ENCODE measurements at places on chromosomes 16 and 17. TPM values are rescaled to one million over a fixed set of nuclear protein-coding genes. Genes with fewer than 3 reads are reported as not detected.

COQ9 gene
- total RNA-seq: 230 TPM

FBXL19 gene
- total RNA-seq: 4.1 TPM

RND2 gene
- total RNA-seq: 0.53 TPM

NLRC3 gene
- 2.5 TPM for total RNA-seq

MT1H gene
- not detected for total RNA-seq

C16orf92 gene
- total RNA-seq: not detected

NOD2 gene
- 0.33 TPM for total RNA-seq

MFSD6L gene
- not detected for total RNA-seq

KRTAP9-8 gene
- not detected for total RNA-seq

GRCh38 chr16:10658943-10659342 lies 35.8 kb downstream of the TEKT5 start:
- no peaks in the 10 kb centered on the region for H3K36me3 ChIP-seq
- peaks cover 3% of the 10 kb centered on the region for H3K4me1 ChIP-seq
- no peak for DNase-seq
- H3K27me3 ChIP-seq: no peaks in the 10 kb centered on the region
- no peak overlapping the region for H3K27ac ChIP-seq

DNA sequence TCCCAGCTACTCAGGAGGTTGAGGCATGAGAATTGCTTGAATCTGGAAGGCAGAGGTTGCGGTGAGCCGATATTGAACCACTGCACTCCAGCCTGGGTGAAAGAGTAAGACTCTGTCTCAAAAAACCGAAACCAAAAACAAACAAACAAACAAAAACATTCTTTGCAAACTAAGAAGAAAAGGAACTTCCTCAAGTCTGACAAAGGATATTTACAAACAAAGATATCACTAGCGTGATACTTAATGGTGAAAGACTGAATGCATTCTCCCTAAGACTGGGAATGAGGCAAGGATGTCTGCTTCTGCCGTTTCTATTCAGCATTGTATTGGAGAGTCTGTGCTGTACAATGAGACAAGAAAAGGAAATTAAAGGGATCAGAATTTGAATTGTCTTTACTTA lies 10.5 kb upstream of the MPO start:
- H3K27me3 ChIP-seq: peaks cover 36% of the 10 kb centered on the region
- H3K4me1 ChIP-seq: no peaks in the 10 kb centered on the region
- DNase-seq: no peak
- H3K36me3 ChIP-seq: no peaks in the 10 kb centered on the region

DNA sequence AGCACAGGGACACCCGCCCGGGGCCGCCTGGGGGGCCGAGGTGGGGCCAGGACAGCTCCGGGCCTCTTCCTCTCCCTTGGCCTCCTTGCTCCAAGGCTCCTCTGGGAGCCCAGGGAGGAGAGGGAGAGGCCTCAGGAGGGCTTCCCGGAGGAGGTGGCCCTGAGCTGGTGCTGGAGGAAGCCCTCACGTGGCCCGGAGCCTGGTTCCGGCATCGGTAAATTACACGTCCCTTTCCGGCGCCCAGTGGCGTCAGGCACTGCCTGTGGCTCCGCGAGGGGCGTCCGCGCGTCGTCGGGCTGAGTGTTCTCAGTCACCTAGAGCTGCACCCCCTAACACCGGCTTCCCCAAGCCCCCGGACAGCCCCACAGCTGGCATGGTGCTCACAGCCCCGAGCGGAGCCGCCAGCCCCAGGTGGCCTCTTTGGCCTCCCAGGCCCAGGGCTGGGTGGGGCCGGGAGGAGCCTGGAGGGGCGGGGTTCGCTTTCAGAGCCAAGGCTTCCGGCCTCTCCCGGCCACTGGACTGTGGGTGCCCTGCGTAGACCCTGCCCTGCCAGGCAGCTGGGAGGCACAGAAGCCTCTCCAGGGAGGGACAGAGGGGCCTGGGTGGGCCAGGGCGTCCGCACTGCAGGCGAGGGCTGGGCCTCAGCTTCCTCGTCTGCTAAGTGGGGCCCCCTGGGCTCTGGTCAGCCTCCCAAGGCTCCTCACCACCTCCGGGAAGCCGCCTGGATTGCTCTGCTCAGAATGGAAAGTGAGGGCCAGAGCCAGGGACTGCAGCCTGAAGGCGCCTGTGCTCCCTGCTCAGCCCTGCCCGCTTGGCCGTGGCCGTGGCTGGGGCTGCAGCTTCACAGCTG lies 27.9 kb upstream of the SSTR5 start:
- no peaks in the 10 kb centered on the region for H3K36me3 ChIP-seq
- no peak for DNase-seq
- peaks cover 56% of the 10 kb centered on the region for H3K27me3 ChIP-seq
- peaks cover 10% of the 10 kb centered on the region for H3K4me1 ChIP-seq

- H3K4me1 ChIP-seq: no peaks in the 10 kb centered on the region
- H3K27me3 ChIP-seq: no peaks in the 10 kb centered on the region
- H3K4me3 ChIP-seq: no peak overlapping the region
- no peak for DNase-seq
These were observed 25.8 kb upstream of the GINS3 start for GRCh38 chr16:58366247-58367031.

- H3K27ac ChIP-seq: peak overlapping the region; percentile 87
- H3K36me3 ChIP-seq: no peaks in the 10 kb centered on the region
- DNase-seq: no peak
- H3K4me3 ChIP-seq: peak overlapping the region; percentile 89
- H3K4me1 ChIP-seq: peaks cover 22% of the 10 kb centered on the region
These were observed 968 bp downstream of the CEP112 start for GRCh38 chr17:66190738-66191592.

- H3K27me3 ChIP-seq: no peaks in the 10 kb centered on the region
- H3K27ac ChIP-seq: no peak overlapping the region
These were observed 51.4 kb downstream of the USP10 start for GRCh38 chr16:84751241-84751640.

GRCh38 chr16:11094075-11094856 lies 149.9 kb downstream of the CLEC16A start:
- no peak for DNase-seq
- no peaks in the 10 kb centered on the region for H3K27me3 ChIP-seq
- H3K27ac ChIP-seq: no peak overlapping the region
- no peaks in the 10 kb centered on the region for H3K4me1 ChIP-seq

GRCh38 chr16:64090327-64090726 lies 1031.5 kb downstream of the CDH11 start:
- H3K4me3 ChIP-seq: no peak overlapping the region
- no peak overlapping the region for H3K27ac ChIP-seq

DNA sequence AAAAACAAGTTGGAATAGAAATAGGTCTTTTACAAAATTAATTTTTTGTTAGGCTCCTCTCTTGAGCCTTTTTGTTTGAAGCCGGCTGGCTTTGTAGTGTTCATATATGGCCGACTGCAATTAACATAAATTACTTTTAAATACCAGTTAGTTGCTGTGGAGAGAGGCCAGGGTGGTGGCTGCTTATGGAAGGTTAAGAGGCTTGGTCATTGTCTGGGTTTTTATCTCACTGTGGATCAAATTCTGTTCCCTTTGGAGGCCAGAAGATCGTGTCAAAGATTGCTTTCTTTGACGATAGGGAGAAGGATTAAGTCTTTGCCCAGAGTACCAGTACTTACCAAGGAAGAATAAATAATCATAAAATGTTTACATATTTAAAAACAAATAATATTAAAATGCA lies 39.9 kb downstream of the MSI2 start:
- H3K27ac ChIP-seq: peak overlapping the region; percentile 60
- no peak overlapping the region for H3K4me3 ChIP-seq
- peaks cover 4% of the 10 kb centered on the region for H3K4me1 ChIP-seq
- DNase-seq: no peak

GRCh38 chr17:42989141-42989540 lies 8.8 kb downstream of the RUNDC1 start:
- no peaks in the 10 kb centered on the region for H3K27me3 ChIP-seq
- no peak overlapping the region for H3K27ac ChIP-seq
- H3K4me1 ChIP-seq: no peaks in the 10 kb centered on the region
- no peak overlapping the region for H3K4me3 ChIP-seq
- peaks cover 98% of the 10 kb centered on the region for H3K36me3 ChIP-seq

- H3K27me3 ChIP-seq: peaks cover 52% of the 10 kb centered on the region
- H3K36me3 ChIP-seq: no peaks in the 10 kb centered on the region
- DNase-seq: no peak
- peak within 1 kb of the TSS; percentile 62 for H3K4me3 ChIP-seq
- H3K27ac ChIP-seq: peak within 1 kb of the TSS; percentile 85
- H3K4me1 ChIP-seq: peaks cover 18% of the 10 kb centered on the region
These were observed at the start of gene ALOXE3 for GRCh38 chr17:8117980-8118768. TSS of gene ALOXE3 (minus strand) at chr17:8118514. CDS start at chr17:8117990, 524 bp downstream.

- H3K4me3 ChIP-seq: no peak overlapping the region
- no peaks in the 10 kb centered on the region for H3K4me1 ChIP-seq
- DNase-seq: no peak
- H3K36me3 ChIP-seq: no peaks in the 10 kb centered on the region
- no peaks in the 10 kb centered on the region for H3K27me3 ChIP-seq
These were observed 240.7 kb downstream of the CDH13 start for GRCh38 chr16:82867485-82867884.

GRCh38 chr16:78903843-78904242 lies 696.7 kb downstream of the MAF start:
- no peak for DNase-seq
- H3K4me1 ChIP-seq: no peaks in the 10 kb centered on the region
- H3K27ac ChIP-seq: no peak overlapping the region
- H3K27me3 ChIP-seq: no peaks in the 10 kb centered on the region
- H3K36me3 ChIP-seq: no peaks in the 10 kb centered on the region

DNA sequence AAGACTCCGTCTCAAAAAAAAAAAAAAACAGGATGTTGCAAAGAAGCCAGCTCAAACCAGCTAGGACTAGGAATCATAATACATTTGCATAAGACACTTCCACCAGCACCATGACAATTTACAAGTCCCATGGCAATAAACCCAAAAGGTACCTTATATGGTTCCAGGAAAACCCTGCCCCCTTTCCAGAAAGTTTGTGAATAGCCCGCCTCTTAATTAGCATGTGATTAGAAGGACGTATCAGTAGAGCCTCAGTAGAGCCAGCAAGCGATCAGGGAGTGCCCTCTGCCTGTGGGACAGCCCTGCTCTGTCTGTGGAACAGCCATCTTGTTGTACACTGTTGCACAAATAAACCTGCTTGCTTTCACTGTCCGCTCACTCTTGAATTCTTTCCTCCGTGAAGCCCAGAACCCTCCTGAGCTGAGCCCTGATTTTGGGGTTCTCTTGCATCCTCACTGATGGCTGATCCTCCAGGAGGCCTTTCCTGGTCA lies 14.0 kb downstream of the NUPR1 start:
- no peak for DNase-seq
- H3K4me1 ChIP-seq: no peaks in the 10 kb centered on the region
- H3K4me3 ChIP-seq: no peak overlapping the region
- no peak overlapping the region for H3K27ac ChIP-seq
- H3K27me3 ChIP-seq: no peaks in the 10 kb centered on the region
- no peaks in the 10 kb centered on the region for H3K36me3 ChIP-seq

- H3K27me3 ChIP-seq: no peaks in the 10 kb centered on the region
- H3K36me3 ChIP-seq: no peaks in the 10 kb centered on the region
- no peaks in the 10 kb centered on the region for H3K4me1 ChIP-seq
- no peak for DNase-seq
These were observed 120.8 kb downstream of the ABCA8 start for GRCh38 chr17:68834328-68834836.

GRCh38 chr16:70738083-70738977 lies 52.5 kb upstream of the MTSS2 start:
- peaks cover 13% of the 10 kb centered on the region for H3K36me3 ChIP-seq
- DNase-seq: peak; percentile 74
- peaks cover 64% of the 10 kb centered on the region for H3K4me1 ChIP-seq
- peak overlapping the region; percentile 91 for H3K27ac ChIP-seq

- H3K27me3 ChIP-seq: no peaks in the 10 kb centered on the region
- H3K36me3 ChIP-seq: no peaks in the 10 kb centered on the region
- DNase-seq: no peak
- no peaks in the 10 kb centered on the region for H3K4me1 ChIP-seq
These were observed 299.3 kb upstream of the PSMD7 start for GRCh38 chr16:73997340-73997711.

- H3K4me3 ChIP-seq: no peak overlapping the region
- H3K36me3 ChIP-seq: peaks cover 46% of the 10 kb centered on the region
- H3K27ac ChIP-seq: no peak overlapping the region
- H3K4me1 ChIP-seq: no peaks in the 10 kb centered on the region
- H3K27me3 ChIP-seq: no peaks in the 10 kb centered on the region
- no peak for DNase-seq
These were observed 6.7 kb downstream of the TRPV1 start for GRCh38 chr17:3602499-3602898.

GRCh38 chr16:64278196-64278595 lies 843.7 kb downstream of the CDH11 start:
- no peaks in the 10 kb centered on the region for H3K27me3 ChIP-seq
- no peak overlapping the region for H3K4me3 ChIP-seq
- no peak for DNase-seq
- no peak overlapping the region for H3K27ac ChIP-seq
- no peaks in the 10 kb centered on the region for H3K4me1 ChIP-seq
- no peaks in the 10 kb centered on the region for H3K36me3 ChIP-seq

- no peak overlapping the region for H3K4me3 ChIP-seq
- H3K27me3 ChIP-seq: no peaks in the 10 kb centered on the region
- no peaks in the 10 kb centered on the region for H3K36me3 ChIP-seq
- peak overlapping the region; percentile 21 for H3K27ac ChIP-seq
- peak; percentile 45 for DNase-seq
- H3K4me1 ChIP-seq: no peaks in the 10 kb centered on the region
These were observed 270.7 kb downstream of the NTN1 start for GRCh38 chr17:9291912-9292560.

- H3K27me3 ChIP-seq: peaks cover 9% of the 10 kb centered on the region
- H3K27ac ChIP-seq: no peak overlapping the region
- no peak for DNase-seq
- H3K4me1 ChIP-seq: peaks cover 9% of the 10 kb centered on the region
- no peaks in the 10 kb centered on the region for H3K36me3 ChIP-seq
These were observed 24.5 kb downstream of the SOCS1 start for GRCh38 chr16:11231367-11231970.

DNA sequence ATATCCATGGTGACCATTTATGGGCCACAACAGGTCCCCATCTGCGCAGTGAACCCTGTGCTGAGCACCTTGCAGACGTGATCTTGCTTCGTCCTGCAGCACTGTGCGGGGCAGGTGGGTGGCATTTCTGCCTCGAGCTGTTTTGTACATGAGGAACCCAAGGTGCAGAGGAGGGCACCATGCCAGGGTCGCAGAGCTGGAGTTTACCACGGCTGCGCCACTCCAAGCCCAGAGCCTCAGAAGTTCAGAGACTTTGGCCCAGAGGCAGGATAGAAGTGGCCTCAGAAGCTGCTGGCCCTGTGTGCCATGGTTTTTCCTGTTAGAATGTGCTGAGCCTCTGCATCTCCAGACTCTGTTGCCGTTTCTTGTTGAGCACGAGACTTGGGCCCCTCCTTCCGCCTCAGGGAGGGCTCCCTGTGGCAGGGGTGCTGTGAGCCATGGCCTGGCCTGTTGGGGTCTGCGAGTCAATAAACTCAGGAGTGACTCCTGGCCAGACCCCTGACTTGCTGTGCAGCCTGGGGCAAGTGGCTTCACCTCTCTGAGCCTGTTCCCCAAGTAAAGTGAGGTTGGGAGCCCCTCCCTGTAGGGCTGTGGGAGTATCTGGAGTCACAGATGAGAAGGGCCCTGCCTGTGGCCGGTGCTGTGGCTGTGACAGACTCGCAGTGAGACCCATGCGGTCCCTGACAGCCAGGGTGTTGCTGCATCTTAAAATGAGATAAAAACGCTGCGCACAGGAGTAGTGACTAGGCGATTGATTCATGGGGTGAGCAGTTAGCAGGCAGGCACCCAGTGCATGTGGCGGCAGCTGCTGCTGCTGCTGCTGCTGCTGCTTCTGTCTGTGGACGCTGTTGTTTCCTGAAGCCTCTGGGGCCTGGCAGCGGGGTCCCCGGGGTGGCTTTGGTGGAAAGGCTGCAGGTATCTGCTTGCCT lies 11.8 kb downstream of the MAP2K3 start:
- peaks cover 47% of the 10 kb centered on the region for H3K4me1 ChIP-seq
- no peak overlapping the region for H3K4me3 ChIP-seq
- H3K27ac ChIP-seq: peak overlapping the region; percentile 38

- H3K4me1 ChIP-seq: peaks cover 43% of the 10 kb centered on the region
- H3K4me3 ChIP-seq: peak within 1 kb of the TSS; percentile 83
- H3K27me3 ChIP-seq: no peaks in the 10 kb centered on the region
- H3K36me3 ChIP-seq: no peaks in the 10 kb centered on the region
- H3K27ac ChIP-seq: peak within 1 kb of the TSS; percentile 98
These were observed at the start of gene AKTIP for GRCh38 chr16:53502331-53503269. TSS of gene AKTIP (minus strand) at chr16:53503209. CDS start at chr16:53500259, 2,950 bp downstream.

Data from heart right ventricle (tissue), 16 donors.